GM04504 (cell line): ENCODE measurements at places on chromosomes 12 and 14.

- no peak for DNase-seq
Measured at GRCh38 chr12:132094269-132094891, 49.7 kb downstream of the DDX51 start.

- DNase-seq, result no peak
Measured at GRCh38 chr14:35766036-35766699, 42.9 kb downstream of the RALGAPA1 start.

DNA sequence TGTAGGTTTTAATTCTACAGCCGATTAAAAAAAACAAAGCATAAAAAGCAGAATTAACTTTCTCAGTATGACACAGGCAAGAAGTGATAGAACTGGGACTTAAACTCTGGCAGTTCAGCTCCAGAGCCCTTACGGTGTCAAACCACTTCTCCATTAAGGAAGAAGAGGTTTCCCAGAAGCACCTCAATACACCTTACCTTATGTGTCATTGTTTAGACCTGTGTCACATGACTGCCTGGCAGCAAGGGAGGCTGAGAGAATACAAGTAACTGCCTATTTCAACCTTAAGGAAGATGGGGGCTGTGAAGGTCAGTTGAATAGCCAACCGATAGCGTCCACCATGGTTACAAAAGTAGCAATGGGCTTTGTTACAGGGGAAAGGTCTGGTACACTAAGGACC lies 54.6 kb upstream of the ARHGAP5 start:
- DNase-seq, result no peak

DNA sequence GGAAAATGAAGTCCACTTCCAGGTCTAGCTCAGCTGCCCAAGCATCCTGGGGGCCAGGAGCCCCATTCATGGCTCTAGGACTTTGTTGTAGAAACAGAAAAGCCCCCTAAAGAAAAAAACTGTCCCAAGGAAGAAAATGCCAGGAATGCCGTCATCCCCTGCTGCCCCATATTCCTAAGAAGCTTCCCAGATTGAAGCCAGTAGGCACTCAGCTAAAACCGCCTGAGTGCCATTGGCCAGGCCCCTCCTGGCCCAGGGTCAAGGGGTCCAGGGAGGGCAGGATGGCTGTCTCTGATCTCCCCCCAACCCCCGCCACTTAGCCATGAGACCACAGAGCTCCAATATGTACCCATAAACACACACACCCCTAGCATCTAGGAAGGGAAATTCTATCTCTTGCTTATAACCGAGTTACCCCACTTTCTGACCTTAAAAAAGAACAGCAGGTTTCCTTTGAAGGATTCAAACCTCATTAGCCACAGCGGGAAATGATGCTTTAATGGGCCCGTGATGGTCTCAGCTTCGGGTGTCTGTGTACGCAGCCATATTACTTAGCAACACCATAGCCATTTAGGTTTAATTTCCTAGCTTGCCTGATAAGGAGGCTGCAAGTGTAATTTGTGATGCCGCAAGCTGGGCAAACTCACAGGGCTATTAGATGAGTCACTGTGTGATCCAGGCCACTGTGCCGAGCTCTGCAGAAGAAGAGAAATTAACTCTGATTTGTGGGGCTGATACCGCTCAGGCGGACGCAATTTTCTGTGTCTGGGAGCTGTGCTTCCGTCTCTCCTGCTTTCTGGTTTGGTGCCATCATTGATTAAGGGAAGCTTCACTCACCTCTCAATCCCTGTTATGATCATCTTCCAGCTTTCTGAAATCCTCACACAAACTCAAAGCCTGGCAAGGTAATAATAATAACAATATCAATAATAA lies 84.2 kb downstream of the GCH1 start:
- DNase-seq, result peak; percentile 57

GRCh38 chr14:23929822-23930294 lies 23.7 kb upstream of the DHRS4 start:
- peak; percentile 47 for DNase-seq

- no peak for DNase-seq
Measured at GRCh38 chr12:100403446-100403845, 46.6 kb downstream of the SLC17A8 start.

DNA sequence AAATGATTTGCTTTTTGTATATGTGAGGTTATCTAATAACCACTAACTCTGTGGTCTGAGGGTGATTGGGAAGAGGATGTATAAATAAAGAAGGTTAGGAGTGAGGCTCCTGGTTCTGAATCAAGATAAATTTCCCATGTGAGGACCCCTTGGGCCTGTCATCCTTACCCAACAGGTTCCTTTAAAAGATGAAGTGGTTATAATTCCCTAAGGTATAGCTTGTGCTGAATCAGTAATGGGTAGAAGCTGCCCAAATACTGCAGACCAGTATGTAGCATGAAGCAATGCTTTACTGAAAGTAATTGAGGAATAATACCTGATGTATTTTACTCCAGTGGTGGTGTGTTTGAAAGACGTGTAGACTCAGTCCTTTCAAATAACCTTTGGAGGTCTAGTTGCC lies 8.7 kb downstream of the EID3 start:
- DNase-seq, result no peak

GRCh38 chr12:57355734-57356133 lies 75.1 kb downstream of the R3HDM2 start:
- no peak for DNase-seq

DNA sequence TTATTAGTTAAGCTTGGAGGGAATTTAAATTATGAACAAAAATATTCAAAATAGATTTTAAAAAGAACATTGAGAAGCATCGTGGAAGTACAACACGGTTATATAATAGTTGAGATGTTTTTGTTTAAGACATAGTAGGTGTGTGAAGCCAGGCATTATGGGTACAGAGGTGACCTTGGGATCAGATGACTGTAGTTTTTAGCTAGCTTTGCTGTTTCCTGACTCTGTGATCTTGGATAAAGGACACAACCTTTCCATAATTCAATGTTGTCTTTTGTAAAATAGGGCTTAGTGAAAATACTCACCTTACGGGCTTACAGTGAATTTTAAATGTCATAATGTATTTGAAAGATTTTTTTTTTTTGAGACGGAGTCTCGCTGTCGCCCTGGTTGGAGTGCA lies 239.7 kb downstream of the SLC2A13 start:
- DNase-seq, result no peak

DNA sequence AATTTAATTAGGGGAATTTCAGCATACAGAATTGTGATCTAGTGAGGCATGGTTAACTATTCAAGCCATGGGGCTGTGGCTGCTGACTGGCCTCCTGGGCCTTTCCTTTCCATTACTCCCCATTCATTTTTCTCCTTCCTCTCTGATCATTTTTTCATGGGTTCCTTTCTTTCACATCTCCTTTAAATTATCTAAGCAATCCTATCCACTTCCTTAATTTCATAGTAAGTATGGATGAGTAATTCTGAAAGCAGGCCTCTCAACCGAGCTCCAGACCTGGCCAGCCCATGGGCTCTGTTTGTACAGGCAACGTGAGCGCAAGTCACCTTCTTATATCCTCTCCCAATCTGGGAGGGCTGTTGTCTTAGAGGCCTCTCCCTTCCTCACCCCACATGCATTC lies 13.4 kb downstream of the CKAP4 start:
- no peak for DNase-seq

DNA sequence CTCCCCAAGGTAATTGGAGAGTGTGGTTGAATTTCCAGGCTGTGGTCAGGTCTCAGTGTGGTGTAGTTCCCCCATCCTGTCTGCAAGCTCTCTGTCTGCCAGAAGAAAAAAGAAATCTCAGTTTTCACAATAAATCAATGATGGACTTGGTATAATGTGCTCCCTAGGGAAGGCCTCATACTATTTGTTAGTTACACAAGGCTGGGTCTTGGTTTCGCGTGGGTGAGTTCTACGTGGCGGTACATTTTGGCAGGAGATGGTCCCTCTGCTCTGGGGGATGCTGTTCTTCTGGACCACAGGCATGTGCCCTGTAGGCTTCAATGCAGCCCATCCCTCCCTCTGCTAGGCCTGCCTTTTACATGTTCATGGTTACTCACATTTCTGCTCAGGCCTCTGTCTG lies 206.4 kb upstream of the PELI2 start:
- DNase-seq, result no peak

DNA sequence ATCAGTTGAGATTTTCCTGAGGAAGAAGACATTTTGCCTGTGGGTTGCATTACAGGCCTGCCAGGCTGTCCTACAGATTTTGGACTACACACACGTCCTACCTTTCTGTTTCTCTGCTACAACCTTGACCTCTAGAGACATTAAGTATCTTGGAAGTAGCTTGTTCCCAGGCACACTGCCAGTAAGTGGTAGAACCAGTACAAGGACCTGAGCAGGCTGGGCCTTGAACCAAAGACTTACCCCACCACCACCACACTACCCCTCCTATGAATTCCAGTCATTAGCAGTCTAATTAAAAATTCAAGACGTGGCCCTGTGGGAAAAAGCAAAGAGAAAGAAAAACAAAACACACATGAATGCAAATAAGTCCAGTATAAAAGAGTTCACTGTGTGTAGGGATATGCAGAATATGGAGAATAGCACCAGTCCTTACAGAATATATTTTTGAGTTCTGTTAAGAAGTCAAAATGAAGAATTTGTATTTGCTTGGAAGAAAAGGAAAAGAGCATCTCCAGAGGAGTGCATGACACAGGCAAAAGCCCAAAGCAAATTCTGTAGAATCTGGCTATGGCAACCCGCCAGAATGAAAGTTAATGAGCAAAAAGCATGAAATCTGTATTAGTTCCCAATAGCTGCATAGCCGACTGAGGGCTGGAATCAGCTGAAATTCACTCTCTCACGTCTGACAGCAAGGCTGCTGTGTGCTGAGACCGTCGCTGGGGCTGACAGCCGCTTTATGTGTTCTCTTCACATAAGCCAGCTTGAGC lies 74.3 kb upstream of the ST8SIA1 start:
- DNase-seq, result no peak

GRCh38 chr12:78403136-78403535 lies 461.4 kb upstream of the SYT1 start:
- DNase-seq, result peak; percentile 46

- DNase-seq, result no peak
Measured at GRCh38 chr12:76310110-76310509, 38.1 kb downstream of the BBS10 start.

- no peak for DNase-seq
Measured at GRCh38 chr12:110540048-110540447, 37.9 kb downstream of the RAD9B start.

DNA sequence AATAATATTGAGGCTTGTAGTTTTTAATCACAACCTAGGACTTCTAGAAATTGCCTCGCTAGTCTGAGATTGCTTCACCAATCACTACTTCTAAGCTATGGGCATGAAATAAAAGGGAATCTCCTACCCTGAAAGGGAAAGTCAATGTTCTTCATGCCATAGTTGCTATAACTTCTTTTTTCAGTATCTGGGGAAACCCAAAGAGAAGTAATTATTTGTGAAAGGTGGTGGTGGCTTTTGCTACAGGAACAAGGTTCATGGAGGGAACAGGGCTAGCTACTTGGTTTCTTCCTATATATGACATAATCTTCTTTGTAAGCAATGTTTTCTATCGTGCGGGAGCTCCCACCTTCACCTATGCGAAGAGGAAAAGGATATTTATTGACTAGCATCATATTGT lies 61.6 kb upstream of the DNM1L start:
- DNase-seq, result no peak

DNA sequence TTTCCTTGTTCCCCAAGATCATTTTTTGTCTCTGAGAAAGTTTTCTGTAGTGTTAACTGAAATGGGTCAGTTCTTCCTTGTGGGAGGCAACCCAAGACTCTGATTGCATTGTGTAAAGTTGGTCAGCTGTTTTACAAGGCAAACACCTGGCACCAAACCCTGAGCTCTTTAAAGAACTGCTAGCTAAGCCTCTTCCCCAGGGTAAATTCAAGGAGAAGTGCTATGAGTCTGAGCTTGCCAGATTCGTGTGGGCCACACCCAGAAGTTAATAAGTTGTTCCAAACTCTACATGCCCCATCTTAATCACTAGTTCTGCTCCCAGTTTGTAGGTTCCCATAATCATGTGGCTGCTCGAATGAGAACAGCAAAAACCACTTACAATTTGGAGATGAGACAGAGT lies 214.5 kb downstream of the BTG1 start:
- no peak for DNase-seq

DNA sequence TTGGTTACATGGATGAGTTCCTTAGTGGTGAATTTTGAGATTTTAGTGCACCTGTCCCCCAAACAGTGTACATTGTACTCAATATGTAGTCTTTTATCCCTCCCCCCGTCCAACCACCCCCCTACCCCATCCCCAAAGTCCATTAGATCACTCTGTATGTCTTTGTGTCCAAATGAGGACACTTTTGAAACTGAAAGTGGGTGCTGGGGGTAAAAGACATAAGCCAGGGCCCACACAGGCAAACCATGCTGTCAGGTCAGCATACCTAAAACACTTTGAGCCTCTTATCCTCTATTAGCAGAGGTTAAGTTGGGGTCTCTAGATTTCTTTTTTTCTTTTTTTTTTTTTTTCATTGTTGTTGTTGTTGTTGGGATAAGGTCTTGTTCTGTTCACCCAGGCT lies 31.3 kb upstream of the KICS2 start:
- DNase-seq, result no peak

DNA sequence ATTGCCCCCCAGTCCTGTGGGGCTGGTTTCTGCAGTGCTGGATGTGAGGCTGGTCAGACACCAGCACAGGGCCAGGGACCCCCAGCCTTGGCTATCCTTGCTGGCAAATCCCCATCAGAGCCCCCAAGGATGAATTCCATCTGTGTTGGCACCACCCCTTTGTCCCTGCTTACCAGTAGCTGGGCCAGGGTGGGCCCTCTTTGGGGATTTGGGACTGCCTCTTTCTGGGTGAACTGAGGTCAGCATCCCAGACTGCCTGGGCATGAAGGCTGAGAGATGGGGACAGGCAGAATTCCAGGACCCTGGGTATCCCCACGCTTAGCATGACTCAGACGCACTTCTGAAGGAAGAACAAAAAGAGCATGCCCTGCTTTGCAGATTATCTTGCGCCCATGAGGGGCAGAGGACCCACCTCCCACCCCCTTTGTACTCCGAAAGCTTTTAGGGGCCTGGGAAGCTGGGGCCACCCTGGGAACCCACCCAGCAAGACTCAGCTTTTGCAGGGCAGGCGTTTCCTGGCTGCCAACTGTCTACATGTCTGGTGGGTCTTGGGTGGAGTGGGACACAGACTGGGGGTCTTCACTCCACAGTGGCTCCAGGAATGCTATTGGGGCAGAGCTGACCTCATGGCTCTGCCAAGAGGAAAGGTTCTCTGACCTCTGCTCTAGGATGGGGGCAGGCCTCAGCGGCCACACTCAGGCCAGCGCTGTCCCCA lies 26.8 kb downstream of the RFLNA start:
- DNase-seq, result no peak

DNA sequence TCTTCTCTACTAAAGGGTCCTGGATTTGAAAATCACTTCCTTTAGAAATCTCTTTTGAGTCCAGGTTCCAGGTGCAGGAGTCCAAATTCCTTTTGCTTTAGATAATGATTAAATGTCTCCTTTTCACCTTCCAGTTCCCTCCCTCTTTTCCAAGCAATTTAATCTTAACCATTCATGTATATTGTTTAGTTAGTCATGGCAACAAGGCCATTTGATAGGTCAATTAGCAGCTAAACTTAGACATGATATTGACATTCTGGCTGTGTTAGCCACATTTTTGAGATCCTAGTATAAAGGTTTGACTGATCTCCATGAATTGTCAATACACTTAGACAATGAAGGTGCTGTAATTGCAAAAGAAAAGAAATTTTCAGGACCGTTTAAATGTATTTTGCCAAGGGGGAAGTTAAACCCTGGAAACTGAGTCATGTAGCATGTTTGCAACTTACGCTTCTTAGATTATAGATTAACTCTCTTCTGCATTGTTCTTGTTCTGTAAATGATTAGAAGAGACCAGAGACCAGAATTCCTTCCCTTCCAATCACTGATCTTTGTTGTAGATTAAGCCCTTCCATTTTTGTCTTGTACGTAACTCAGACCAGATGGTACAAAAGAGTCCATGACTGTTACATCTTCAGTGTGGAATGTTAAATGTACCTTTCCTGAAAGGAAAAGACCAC lies 12.4 kb upstream of the C12orf75 start:
- DNase-seq, result no peak

GRCh38 chr12:115190010-115190770 lies 506.2 kb upstream of the TBX3 start:
- no peak for DNase-seq
